ENCODE measurements at places on chromosomes 2 and 18.

- no peak for DNase-seq
These were observed 27.1 kb downstream of the HS1BP3 start for GRCh38 chr2:20623741-20624155.

GRCh38 chr2:9445089-9445488, 21.6 kb downstream of the CPSF3 start:
- DNase-seq: no peak

- DNase-seq: no peak
These were observed 32.7 kb upstream of the PRLH start for GRCh38 chr2:237533668-237534161.

- no peak for DNase-seq
These were observed 9.1 kb upstream of the FAM124B start for GRCh38 chr2:224410946-224411561.

GRCh38 chr2:24088821-24089359, 4.3 kb upstream of the TP53I3 start:
- no peak for DNase-seq

DNA sequence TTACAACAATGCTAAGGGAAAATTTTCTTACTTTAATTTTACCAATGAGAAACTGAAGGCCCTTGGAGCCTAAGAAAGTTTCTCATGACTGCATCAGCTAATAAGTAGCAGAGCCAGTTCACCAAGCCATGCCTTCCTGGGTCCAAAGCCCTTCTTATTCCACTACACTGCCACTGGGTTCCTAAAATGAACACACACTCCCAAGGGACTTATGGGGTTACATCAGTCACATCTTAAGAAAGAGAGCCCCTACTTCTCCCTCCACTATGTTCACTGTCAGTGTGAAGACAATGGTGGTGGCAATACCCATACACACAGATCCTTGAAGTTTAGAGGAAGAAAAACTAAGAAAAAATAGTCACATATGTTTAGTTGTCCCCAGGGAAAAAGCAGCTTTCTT, 20.6 kb downstream of the MBD2 start:
- DNase-seq: no peak

DNA sequence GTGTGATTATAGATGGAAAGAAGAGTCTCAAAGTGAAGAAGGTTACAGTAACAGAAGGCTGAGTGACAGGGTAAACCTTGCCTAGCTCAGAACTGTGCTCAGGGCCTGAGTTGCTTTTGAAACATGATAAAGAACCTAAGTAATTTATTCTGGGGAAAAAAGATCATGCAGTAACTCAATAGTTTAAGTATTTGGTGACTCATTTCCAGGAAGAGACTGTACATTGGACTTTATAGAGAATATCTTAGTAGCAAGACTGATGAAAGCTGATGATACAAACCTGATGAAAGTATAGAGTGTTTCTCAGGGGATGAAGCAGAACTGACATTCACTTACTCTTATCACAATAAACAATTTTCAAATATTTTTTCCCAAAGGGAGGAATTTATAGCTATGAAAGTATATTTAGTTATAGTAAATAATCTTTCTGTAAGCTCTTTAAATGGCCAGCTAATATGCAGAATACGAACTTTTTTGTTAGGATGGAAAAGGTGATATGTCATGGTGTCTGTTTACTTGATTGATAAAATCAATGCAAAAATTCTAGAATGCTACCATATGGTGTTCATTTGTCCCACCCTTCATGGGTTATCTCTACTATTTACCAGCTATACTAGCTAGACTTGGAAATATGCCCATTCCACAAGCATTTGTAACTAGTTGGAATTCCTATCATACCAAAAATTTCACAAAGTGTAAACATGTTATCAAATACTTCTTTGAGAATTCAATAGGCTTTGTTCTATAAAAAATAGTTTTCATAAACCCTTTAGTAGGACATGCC, 1265.5 kb upstream of the ACVR2A start:
- DNase-seq: no peak

DNA sequence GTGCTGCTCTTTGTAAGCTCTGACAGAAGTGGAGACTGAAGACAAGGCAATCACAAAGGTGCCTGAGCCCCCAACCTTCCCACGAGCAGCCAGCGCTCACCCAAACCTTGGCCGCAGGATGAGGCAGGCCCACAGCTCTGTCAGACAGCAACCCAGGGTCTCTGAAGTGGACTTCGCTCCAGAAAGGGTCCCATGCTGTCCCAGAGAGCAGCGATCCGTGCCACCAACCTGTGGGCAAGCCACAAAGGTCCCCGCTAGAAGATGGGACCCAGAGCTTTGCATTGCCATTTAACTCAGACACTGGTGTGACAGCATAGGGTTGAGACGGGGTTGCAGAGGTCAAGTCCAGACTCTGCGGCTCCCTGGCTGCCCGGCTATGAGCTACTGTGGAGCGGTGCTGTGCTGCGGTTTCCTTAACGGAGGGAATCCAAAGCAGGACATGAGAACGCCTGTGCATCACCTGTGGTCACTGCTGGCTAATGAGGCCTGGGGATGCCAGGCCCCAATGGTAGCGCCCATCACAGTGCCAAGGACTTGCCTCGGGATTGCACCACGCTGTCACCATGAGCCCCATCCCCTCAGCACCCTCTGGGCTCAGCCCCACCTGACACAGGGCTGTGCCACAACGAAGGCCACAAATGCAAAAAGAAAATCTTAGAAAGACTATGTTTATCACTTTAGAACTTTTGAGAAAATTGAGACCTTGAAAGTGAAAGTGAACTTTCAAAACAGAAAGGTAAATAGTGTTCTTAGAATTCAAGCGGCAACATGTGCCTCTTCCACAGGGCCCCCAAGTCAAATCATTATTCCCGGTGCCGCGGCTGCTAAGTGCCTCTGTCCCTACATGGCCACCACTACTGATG, 103.4 kb downstream of the HDAC4 start:
- DNase-seq: no peak

GRCh38 chr2:85741833-85742455, 11.8 kb upstream of the ATOH8 start:
- DNase-seq: no peak

DNA sequence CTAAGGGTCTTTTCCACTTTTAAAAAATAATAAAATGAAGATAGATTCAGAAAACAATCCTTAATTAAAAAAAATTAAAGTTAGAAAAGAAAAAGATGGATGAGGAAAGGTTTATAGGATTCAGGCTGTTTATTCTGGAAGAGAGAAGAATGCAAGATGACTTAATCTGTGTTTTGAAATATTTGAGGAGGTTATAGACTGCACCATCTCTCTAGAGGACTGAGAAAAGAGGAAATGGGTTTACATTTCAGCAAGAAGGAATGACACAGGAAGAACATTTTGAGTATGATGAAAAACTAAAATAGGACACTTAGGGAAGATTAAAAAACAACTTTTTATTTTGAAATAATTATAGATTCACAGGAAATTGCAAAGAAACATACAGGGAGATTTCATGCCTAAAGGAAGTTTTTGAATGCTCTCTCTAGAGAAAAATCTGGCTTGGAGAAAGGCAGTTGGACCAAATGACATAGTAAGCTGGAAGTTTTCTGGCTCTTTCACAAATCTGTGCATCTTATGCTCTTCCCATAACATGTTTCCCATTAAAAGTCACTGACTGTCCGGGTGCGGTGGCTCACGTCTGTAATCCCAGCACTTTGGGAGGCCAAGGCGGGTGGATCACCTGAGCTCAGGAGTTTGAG, 75.0 kb downstream of the CERS6 start:
- no peak for DNase-seq

- no peak for DNase-seq
These were observed 98.8 kb downstream of the DPP4 start for GRCh38 chr2:161975062-161975812.

- no peak for DNase-seq
These were observed 84.9 kb downstream of the ACKR3 start for GRCh38 chr2:236654496-236654895.

DNA sequence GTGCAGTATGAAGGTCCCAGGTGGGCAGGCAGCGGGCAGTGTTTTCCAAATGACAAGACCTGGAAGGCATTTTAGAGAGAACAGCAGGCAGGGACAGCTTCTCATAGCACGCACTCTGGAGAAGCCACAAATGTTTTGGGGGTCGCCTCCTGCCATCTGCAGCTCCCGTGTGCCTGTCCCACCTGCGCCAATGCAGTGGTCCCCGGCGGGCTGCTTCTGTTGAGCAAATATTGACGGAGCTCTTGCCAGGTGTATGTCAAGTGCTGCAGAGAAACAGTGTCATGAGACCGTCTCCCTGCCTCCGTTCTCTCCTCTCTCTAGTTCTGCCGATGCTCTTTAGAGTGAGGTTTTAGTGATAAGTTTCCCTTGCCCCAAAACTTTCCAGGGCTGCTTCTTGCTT, 174.8 kb downstream of the LDLRAD4 start:
- no peak for DNase-seq

- DNase-seq: peak; percentile 16
These were observed 72.4 kb downstream of the ODC1 start for GRCh38 chr2:10375570-10376281.

- DNase-seq: no peak
These were observed 115.8 kb upstream of the FSHR start for GRCh38 chr2:49270091-49270490.

DNA sequence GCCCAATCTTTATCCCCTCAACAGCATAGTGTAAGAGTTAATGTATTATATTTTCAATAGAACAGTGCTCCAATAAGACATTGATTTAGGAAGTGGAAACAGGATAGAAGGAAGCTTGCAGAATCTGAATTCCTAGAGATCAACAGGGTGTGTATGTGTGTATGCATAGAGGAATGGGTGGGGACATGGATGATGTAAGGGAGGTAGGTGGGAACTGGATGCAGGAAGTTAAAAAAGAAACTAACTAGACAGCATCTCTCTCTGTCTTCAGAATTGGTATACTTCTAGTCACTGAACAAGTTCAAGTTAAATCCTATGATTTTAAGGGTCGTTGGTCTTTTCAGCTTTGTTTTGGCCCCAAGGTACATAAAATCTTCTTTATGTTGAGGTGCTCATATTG, 196.6 kb downstream of the PMAIP1 start:
- DNase-seq: no peak

DNA sequence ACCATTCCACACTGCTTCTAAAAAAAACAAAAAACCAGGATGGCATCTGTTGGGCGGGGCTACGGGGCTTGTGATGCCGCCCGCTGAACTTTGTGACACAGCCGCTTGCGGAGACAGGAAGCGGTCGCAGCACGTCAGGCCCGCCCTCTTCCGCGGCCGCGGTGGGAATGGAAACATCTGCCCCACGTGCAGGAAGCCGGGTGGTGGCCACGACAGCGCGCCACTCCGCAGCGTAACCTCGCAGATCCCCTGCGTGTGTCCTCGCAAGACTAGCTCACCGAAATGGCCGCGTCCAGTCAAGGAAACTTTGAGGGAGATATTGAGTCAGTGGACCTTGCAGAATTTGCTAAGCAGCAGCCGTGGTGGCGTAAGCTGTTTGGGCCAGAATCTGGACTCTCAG, 168.5 kb downstream of the SUCLG1 start:
- no peak for DNase-seq

DNA sequence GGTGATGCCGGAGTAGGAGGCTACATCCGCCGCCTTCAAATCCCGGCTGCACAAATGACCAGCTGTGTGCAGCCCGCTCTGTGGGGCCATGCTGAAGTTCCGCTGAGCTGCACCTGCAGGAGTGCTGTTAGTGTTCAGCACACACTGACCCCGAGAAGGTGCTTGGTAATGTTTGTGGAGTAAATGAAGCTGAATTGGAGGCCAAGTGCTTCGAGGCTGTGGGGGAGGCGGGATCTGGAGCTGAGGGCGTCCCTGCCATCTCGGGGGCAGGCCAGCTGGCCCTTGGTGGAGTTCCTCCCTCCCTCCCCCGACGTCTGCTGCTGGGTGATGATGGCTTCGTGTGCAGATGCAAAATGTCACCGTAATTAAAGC, 23.2 kb downstream of the KCNF1 start:
- no peak for DNase-seq

DNA sequence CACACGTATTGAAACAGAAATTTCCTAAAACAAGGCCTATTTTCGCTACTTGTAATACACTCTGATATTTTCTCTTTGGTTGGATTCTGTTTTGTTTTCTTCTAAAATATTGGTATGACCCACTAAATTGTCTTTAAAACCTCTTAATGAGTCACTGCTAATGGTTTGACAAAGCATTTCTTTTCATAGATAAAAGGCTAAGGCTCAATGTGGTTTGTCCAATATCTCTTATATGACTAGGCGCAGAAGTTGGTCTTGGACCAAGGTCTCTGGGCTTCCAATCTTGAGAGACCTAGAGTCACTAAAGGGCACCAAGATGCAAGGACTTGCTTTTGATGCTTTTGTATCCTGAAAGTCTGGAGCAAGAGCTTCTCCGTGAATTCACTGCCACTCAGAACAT, 498.2 kb upstream of the TCF4 start:
- DNase-seq: no peak

DNA sequence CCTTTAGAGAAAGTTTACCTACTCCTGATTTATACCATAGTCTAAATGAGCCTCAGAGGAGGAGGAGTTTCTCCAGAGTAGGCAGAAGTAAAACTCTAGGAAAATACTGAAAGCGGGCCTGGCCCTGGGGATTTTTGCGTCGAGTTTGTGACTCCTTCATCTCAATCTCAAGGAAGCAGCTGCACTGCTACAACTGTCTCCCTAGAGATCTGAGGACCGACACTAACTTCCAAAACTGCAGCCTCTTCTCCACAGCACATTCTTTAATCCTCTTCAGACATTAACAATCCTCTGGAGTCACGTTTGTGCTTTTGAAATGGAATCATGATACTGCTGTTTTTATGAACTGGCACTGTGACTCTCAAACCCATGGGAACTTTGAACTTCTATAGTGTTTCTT, 281.4 kb downstream of the KCNS3 start:
- no peak for DNase-seq

- DNase-seq: no peak
These were observed 54.7 kb downstream of the SPRED2 start for GRCh38 chr2:65377556-65378192.

DNA sequence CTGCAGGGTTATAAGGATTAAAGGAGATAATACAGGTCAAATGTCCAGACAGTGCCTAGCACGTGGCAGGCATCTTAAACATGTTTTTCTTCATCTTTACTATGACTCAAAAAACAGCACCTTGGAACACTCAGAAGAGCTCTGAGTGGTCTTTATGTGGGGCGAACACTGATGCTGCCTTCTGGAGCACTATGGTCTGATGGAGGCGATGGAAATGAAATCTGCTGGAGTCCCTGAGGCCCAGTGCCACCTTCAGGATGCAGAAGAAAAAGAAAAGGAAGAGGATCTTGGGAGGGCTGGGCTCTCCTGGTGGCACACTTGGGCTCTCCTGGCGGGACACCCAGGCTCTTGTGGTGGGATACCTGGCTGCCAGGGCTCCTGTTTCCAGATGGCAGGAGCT, 171.8 kb downstream of the EIPR1 start:
- DNase-seq: no peak

- no peak for DNase-seq
These were observed 37.8 kb upstream of the DNMT3A start for GRCh38 chr2:25379535-25379934.

- DNase-seq: peak; percentile 30
These were observed 4.4 kb upstream of the KLHL29 start for GRCh38 chr2:23380562-23381065.

DNA sequence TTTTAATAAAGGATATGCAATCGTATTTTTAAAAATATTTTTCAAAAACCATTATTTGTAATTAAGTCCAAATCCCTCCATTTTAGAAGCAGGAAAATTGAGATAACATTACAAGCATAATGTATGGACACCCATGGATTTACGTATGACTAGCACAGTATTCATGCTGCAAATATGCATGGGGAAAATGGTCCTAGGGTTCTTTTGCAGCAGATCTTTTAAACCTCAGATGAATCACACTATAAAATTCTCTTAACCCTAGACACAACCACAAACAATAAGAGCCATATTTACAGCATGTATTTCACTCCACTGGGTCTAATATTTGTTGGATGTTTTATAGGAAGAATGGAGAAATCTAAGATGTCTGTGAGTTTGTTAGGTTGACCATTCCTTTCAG, 453.4 kb downstream of the TGIF1 start:
- DNase-seq: no peak
